ENCODE measurements at places on chromosomes 1 and 21. TPM values are rescaled to one million over a fixed set of nuclear protein-coding genes. Genes with fewer than 3 reads are reported as not detected.
A peak's percentile ranks its signal among the peaks of the same experiment; 100 is the strongest.

Gene DIO1
- total RNA-seq, result not detected

Gene PIGC
- 19.5 TPM for total RNA-seq

Gene LAPTM5
- 237 TPM for total RNA-seq

- H3K27me3 ChIP-seq, result no peaks in the 10 kb centered on the region
- peaks cover 50% of the 10 kb centered on the region for H3K4me1 ChIP-seq
- H3K27ac ChIP-seq, result peak overlapping the region; percentile 97
- peaks cover 38% of the 10 kb centered on the region for H3K36me3 ChIP-seq
- DNase-seq, result no peak
Observed at GRCh38 chr1:67687198-67687545, 2.2 kb downstream of the GADD45A start.

- H3K4me3 ChIP-seq, result no peak overlapping the region
- DNase-seq, result no peak
- peaks cover 10% of the 10 kb centered on the region for H3K36me3 ChIP-seq
- H3K27ac ChIP-seq, result no peak overlapping the region
- H3K4me1 ChIP-seq, result no peaks in the 10 kb centered on the region
- H3K27me3 ChIP-seq, result no peaks in the 10 kb centered on the region
Observed at GRCh38 chr1:1046767-1047166, 26.8 kb downstream of the AGRN start.

All from activated CD8-positive, alpha-beta T cell treated with anti-CD3 and anti-CD28 coated beads for 36 hours (primary cell).